MCF 10A (cell line): ENCODE measurements at places on chromosomes 2 and 18.

DNA sequence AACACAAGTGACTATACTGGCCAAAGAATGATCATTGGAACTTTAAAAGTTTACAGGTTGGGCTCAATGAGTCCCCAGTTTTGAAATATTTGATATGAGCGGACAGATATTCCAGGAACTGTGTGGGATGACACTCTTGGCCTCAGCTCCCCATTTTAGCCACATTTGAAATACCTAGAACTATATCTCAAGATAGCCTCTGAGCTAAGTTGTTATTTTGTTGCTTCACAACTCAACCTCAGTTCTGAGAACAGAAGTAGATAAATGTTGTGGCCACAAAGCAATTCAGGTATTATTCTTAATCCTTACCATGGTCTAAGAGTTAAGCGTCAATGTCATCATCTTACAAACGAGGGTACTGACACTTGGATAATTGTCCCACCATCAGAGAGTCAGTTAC lies 172.2 kb upstream of the SETBP1 start:
- no peak for DNase-seq

GRCh38 chr2:126720638-126721037 lies 64.7 kb downstream of the GYPC start:
- no peak for DNase-seq

- no peak for DNase-seq
Observed at GRCh38 chr2:137800386-137800785, 163.9 kb upstream of the HNMT start.

DNA sequence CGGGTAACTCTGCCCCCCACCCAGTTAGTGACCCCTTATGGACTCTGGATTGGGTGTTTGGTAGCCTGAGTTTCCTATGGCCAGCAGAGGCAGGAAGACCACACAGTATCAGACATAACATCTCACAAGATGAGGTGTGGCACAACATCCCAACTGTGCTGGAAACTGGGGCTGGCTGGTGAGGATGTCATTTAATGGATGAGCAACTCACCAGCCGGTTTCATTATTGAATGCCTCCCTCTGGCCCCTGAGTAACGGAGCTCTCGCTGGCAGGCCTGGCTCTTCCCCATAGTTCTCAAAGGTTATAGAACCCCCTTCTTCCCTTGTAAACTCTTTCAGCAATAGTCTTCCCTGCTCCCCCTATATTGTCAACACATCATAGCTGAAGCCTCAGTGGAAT lies 195.0 kb downstream of the BCL11A start:
- no peak for DNase-seq

DNA sequence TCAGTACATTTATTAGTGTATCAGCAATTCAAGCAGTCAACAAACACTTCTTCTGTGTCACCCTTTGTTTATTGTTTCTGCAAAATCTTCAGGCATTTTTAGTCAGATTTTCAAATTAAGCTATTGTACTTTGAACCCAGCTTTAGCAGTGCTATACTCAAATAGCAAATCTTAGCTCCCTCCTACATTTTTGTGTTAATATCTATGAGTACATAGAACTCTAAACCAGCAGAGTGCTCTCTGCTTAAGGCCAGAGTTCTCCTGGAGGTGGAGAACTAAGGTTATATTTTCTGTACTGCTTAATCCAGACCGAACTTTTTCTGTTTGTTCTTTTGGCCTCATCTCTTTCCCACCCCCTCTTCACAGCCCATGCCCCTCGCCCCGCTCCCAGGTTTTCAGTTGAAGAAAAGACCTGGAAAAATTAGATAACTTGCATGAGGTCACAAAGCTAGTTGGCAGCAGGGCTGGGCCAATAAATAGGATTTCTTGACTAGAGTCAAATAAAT lies 29.2 kb upstream of the SCN1A start:
- no peak for DNase-seq

GRCh38 chr2:37838541-37839167 lies 86.4 kb upstream of the RMDN2 start:
- DNase-seq, result no peak

DNA sequence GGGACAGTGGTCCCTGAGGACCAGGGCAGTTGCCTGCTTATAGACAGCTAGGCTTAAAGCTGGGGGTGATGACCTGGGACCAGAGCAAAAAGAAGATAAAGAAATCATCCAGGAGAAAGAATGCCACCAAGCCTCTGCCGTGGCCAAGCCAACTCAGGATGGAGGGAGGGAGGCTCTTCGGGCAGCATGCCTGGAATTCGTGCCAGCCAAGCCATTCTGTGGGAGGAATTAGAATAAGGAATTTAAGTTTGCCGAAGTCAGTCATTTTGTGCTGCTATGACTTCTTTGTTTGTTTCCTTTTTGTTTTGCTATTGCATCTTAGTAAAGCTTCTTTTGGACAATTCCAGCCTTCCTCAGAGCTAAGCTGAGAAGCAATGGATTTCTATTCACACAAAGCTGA lies 124.1 kb downstream of the EN1 start:
- DNase-seq, result peak; percentile 55

DNA sequence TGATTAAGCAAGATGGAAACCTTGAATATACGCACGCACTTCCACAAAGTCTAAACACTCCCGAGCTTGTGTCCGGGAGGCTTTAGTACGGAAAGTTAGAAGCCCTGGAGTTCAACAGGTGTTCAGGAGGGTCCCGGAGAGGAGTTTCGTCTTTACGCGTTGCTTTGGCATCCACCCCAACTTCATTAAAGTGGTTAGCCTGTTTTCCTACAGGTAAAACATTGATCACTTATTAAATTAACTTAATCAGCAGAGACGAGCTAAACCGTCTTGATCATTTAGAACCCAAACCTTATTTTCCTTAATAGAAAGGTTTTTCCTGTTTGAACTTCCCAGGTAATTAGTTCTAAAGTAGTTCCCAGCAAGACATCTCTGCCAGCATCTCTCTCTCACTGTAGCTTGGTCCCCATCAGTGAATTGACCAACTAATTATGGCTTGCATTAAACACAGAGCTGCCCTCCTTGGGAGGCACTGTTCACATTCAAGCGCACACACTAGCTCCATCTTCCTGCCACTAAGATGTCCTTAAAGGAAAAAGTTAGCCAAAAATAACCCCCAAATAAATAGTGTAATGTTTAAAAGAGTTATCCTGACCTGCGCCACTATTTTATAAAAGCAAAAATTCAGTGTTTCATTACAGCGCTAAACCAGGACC lies 1.4 kb downstream of the NPAS2 start:
- DNase-seq, result peak; percentile 6

- no peak for DNase-seq
Observed at GRCh38 chr2:231296401-231296974, 98.1 kb downstream of the ARMC9 start.

- DNase-seq, result no peak
Observed at GRCh38 chr2:211128287-211128686, 571.9 kb downstream of the CPS1 start.

DNA sequence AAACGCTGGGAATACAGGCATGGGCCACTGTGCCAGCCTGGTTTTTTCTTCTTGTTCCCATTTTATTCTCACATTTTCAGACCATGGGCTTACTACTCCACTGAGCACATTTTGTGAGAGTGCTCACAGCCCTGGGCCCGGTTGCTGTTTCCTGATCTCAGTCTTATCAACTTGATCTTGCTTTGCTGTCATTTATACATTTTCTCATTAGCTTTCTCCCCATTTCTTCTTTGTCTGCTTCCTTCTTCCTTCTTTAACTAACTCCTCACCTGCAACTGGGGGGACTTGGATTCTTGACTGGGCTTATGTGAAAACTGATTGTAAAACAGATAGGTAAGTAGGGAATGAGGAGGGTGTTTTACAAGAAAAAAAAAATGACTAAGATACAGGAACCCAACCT lies 117.3 kb downstream of the PLB1 start:
- no peak for DNase-seq

DNA sequence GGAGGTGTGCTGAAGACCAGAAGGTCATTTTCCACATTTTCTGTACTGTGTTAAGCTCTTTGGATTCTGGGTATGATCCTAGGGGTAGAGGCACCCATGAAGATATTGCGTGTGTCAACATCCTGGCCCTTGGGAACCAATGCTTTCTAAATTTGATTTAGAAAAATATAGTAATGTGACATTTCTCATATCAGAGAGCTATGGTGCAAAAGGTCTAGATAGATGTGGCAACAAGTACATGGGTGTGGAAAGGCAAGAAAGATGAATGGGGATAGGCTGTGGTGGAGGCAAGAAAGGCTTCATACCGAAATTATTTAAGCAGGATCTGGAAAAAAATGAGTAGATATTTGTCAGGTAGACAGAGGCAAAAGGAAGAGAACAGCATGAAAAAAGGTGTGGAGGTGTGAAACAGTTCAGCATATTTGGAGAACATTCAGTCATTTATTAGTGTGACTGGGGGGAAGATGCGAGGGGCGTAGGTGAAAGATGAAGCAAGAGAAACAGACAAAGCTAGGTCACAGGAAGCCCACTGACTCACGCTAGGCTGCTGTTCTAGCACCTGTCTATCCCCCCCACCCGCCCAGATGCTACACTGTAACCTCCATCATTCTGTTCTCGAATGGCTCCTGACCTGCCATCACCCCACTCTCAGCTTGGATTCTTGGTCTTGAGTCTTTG lies 11.7 kb downstream of the DOK1 start:
- no peak for DNase-seq

DNA sequence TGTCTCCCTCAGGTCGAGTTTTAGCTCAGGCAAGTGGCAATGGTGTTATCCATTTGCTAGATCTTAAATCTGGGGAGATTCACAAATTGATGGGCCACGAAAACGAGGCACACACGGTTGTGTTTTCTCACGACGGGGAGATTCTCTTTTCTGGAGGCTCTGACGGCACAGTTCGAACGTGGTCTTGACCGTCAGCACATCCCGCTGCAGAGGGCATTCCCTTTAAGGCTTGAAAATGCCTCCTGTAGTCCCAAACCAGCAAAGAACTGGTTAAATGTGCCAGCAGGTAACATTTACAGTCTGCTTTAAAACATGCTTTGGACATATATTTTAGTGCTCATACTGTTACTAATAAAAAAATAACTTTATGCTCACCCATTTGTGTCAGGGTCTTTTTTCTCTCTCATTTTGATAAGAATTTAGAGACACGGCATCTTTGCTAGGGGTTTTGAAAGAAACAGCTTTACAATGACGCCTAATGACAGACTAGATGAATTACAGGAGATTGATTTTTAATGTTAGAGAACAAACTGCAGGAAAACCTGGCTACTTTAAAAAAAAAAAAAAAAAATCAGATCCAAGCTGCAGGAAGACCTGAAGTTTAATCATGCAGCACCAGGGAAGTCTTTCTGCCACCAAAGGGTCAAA lies 602 bp upstream of the VWC2L start:
- peak; percentile 19 for DNase-seq

GRCh38 chr2:47300609-47301276 lies 102.2 kb upstream of the MSH2 start:
- DNase-seq, result no peak

DNA sequence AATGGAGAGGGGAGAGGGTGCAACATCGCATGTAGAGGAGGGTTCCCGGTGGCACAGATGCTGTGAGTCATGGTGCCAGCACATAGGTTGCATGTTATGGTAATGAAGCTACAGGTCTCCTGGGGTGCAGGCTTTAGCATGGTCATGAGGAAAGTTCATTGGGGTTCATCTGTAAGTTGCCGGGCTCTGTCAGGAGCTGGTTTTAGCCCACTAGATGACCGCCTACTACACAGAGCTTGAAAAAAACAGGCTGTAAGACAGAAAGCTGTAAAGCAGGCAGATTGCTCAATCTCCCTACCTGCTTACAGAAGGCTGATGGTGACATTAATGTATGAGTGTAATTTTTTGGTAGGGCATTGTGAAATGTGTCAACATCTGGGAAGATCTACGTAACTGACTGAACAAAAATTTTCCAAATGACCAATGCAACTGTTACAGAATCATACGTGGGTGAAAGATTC lies 23.9 kb downstream of the DYSF start:
- peak; percentile 68 for DNase-seq

- DNase-seq, result no peak
Observed at GRCh38 chr2:128745946-128746345, 427.3 kb upstream of the HS6ST1 start.

- DNase-seq, result no peak
Observed at GRCh38 chr2:226649201-226649600, 150.4 kb downstream of the IRS1 start.

DNA sequence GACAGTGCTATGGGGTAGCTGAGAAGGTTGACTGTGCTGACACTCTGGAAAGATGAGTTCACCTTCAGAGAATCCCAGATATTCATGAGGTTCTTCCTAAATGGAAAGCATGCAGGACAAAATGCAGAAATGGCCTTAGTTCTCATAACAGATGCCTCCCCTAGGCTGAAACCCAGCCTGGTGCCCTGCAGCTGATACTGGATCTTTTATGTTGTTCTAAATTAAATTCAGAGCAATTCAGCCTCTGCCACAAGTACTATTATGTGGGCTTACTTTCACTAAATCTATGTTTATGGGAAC lies 172.0 kb upstream of the SERPINE2 start:
- DNase-seq, result no peak

DNA sequence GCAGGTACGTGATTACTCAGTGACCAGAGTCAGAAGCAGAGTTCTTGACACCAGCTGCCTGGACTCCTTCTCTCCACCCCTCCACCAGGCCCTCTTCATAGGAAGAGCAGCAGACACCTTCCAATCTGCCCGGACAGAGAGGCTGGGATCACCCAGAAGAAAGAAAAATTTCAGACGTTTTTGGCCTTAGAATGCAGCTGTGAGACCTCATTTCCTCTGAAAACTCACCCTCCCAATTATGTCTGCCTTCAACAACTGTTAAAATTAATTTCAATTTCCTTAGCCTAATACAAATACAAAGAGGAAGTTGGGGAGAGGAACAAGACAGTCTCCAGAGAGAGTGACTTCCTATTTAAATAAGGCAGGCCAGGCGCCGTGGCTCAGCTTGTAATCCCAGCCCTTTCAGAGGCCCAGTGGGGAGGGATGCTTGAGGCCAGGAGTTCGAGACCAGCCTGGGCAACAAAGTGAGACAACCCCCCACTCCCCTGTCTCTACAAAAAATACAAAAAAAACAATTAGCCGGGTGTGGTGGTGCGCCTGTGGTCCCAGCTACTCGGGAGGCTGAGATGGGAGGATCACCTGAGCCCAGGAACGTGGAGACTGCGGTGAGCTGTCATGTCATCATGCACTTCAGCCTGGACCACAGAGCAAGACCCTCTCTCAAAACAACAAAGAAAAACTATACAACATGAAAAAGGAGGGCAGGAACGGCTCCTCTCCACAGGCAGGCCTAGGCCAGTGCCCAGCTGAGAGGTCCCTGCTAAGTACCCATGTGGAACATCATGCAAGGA lies 1.6 kb downstream of the SLC66A2 start:
- DNase-seq, result no peak

GRCh38 chr2:165281387-165281786 lies 42.2 kb downstream of the SCN2A start:
- DNase-seq, result no peak

- DNase-seq, result no peak
Observed at GRCh38 chr2:146997488-146997887, 847.3 kb upstream of the ACVR2A start.
